NCI-H82 (cell line): ENCODE measurements at places on chromosomes 2 and 18.

DNA sequence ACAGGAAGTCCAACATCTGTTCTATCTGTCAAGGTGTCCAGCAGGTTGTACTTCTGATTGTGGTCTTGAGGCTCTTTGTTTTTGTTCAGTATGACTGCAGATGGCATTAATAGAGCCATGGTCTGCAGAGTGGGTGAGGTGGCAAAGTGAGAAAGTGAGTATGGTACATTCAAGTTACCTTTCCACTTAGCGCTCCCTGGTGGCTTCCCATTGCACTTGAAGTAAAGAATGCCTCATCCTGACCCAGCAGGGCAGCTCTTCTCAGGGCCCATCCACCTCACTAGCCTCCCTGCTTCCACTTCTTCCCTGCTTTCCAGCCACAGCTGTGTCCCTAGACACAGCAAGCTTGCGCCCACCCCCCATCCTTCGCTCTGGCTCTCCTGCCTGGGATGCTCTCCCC is 148.0 kb upstream of the ALPP start:
- DNase-seq = peak; percentile 46

DNA sequence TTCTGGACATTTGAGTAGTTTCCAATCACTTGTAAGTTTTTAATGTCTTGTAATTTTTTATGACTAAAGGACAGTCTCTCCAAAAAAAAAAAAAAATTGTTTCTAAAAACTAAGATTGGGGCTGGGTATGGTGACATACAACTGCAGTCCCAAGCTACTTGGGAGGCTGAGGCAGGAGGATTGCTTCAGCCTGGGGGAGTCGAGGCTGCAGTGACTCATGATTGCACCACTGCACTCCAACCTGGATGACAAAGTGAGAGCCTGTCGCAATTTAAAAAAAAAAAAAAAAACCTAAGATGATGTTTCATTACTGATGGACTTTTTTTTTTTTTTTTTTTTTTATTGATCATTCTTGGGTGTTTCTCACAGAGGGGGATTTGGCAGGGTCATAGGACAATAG is 34.4 kb upstream of the PKDCC start:
- no peak for DNase-seq

DNA sequence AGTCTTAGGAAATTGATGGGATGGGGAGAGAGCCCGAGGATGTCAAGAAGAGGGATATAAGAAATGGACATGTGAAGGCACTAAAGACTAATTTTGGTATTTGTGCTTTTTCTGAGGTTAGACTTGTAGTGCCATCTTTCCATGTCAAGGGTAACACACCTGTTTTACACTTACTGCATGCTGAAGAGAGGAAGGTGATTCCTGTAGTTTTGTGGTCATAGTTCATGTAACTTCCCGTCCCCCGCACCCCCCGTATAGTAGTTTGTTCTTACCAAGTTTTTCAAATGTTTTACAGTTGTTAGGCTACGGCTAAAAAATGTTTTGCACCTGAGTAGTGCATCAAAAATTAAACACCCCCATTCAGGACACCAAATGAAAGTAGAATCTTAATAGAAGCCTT is 73.8 kb downstream of the CLIP4 start:
- no peak for DNase-seq

DNA sequence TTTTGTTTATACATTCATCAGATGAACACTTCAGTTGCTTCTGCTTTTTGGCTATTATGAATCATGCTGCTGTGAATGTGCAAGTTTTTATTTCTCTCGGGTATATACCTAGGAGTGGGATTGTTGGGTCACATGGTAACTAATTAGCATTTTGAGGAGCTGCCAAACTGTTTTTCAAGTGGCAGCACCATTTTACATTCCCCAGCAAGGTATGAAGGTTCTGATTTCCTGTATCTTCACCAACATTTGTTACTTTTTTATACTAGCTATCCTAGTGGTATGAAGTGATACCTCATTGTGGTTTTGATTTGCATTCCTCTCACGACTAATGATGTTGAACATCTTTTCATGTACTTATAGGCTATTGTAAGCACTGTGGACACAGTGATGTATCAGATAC is 53.9 kb downstream of the DYNC1I2 start:
- no peak for DNase-seq

- DNase-seq = peak; percentile 9
These were observed 89.2 kb downstream of the NFATC1 start for GRCh38 chr18:79484661-79485621.

- DNase-seq = no peak
These were observed 33.5 kb downstream of the NHEJ1 start for GRCh38 chr2:219127037-219127635.

DNA sequence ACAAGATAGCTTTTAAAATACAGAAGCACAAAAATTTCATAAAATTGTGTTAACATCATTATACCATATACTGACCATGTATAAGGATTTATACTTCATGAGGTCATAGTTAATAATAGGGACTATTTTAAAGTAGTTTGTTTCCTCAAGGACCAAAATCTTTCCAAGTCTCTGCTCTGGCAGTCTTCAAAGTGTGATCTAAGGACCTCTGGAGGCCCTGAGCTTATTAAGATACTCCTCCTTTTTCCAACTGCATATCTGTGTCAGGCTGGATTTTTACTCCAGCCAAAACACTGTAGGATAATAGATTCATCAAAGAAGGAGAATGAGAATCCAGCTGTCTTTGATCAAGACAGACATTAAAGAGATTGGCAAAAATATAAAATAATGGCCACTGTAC is 1.7 kb upstream of the SCYGR2 start:
- DNase-seq = no peak

GRCh38 chr2:16069663-16069932 is 129.2 kb downstream of the MYCN start:
- no peak for DNase-seq

GRCh38 chr18:49728542-49728941 is 84.8 kb downstream of the ACAA2 start:
- peak; percentile 61 for DNase-seq

DNA sequence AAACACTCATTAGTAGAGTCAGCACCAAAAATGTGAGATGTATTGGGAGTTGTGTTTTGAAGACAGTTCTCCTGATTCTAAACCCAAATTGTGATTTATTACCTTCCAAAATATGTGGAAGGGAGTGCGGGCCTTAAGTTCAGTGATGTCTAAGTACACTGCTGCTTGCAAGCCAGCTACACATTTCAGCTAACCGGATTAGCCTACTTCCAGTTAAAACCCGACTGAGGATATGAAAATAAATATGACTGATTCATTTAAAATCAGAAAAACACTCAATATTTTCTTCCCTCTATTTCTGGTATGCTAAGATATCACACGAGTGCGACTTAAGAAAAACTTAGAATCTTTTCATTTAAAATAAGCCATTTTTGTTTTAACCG is 907 bp downstream of the FHL2 start:
- DNase-seq = peak; percentile 82

DNA sequence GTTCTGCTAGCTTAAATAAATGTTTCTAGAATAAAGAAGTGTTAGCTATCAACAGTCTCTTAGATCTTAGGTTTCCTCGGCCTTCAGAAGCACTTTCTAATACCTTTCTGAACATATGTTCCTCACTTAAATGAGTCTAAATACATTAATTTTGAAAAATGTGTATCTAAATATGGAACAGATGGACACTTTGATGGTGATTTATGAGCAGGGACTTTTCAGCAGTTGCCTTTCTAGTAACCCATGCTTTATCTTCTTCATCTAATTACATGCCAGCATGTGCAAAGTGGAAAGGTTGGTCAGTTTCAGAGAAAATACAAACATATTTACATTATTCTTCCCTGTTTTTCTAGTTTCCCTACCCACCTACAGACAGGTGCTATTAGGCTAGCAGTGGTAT is 797.0 kb upstream of the CHAC2 start:
- DNase-seq = peak; percentile 64

GRCh38 chr18:33560686-33561370 is 17.2 kb upstream of the ASXL3 start:
- peak; percentile 90 for DNase-seq

- DNase-seq = no peak
These were observed 85.4 kb upstream of the ATG16L1 start for GRCh38 chr2:233165895-233166661.

DNA sequence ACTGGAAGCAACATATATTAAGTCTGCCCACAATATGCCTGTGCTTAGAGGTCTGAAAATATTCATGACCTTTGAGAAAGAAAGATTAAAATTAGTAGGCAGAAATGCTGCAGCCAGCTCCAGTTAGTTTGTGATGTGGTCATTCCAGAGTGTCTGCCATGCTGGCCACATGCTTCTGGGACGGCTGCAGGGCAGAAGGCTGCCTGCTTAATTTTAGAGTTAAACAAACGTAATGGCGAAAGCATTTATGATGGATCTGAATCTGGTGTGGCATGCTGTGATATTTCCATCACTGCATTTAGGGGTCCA is 95.4 kb downstream of the FHOD3 start:
- DNase-seq = no peak

DNA sequence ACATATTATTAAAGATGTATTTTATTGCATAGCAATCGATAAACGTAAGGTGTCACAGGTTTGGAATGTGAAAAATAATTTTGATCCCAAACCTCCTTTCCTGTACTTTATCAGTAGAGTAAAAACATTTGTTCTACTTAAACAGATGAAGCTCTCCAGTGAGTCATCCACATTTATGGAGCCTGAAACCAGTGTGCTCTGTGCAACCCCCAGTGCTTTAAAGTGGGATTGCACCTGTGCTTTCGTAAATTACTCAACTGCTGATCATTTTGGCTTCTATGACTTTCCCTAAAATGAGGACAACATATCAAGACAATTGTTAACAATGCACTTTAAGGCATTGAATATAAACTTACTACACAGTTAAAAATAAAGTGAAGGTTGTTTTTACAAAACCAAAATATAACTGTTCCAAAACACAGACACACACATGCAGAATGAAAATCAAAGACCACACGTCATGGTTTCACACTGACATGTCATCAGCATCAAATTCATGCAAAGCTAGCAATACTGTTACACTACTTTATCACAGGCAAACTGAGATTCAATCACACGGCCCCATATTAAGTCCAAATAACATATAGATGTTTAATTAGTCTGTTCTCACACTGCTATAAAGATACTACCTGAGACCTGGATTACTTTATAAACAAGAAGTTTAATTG is 9.7 kb downstream of the TMEM18 start:
- DNase-seq = peak; percentile 38

GRCh38 chr18:10298346-10298745 is 156.1 kb upstream of the APCDD1 start:
- no peak for DNase-seq

DNA sequence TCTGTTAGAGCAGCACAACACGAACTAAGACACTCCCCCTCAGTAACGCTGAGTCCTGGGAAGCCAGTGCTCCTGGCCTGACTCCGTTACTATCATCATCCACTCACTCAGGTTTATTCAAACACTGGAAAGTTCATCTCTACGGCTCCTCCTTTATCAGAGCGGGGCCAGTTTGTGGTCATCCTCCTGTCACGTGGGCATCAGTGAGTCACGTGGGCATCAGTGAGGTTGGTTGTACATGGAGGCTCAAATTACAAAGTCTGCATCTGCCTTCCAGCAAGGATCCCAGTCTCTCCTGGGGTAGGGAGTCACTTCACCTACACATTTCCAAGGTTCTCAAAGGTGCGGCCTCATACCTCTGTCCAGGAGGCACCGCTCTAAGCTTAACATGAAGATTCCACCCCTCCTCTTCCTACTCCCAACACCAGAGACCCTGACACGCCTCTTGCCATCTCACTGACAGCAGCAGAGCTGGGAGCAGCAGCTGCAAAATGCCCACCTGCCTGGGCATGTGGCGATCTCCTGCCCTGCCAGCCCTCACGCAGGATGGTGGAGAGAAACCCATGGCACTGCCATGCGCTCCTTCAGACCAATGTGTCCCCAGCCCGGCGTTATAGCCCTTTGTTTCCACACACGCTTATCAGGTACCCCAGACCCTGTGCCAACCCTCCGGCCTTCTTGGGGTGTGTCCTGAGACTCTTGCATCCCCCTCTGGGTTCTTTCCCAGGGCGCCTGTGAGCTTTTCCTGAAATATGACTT is 99.2 kb upstream of the PTPRM start:
- no peak for DNase-seq

DNA sequence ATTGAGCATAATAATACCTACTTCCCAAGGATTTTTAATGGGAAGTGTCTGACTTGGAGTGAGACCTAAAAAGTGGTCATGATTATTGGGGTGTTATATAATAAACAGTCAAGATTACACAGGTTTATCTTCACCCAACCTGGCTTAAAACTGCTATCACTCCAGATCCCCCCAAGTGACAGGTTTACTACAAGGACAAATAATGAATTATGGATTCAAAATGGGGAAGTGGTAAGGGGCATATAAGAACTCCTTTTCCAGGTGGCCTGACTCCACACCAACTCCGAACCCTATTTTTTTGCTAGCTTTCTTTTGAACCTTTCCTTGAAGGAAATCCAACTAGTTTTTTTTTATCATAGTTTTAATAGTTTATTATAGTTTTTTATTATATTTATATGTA is 663.0 kb upstream of the FANCL start:
- DNase-seq = no peak

- DNase-seq = no peak
These were observed 33.7 kb downstream of the SLC9A4 start for GRCh38 chr2:102506743-102507142.

DNA sequence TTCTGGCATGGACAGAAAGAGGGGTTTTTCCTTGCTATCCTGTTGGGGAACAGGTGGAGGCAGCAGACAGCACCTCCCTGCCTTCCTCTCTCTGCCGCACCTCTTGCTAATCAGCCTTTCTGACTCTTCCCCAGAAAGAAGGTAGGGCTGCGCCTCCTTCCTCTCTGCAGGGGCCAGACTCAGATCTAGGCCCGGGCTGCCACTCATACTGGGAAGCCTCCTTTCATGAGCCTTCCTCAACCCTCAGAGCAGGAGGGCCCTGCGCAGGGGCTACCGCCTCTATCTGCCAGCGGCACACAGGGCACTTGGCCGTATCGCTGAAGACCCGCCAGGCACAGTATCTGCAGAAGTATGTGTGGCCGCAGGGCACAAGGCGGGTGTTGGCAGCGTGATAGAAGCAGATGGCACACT is 7.1 kb downstream of the NEURL3 start:
- peak; percentile 11 for DNase-seq

GRCh38 chr2:48510329-48510728 is 19.6 kb upstream of the STON1 start:
- DNase-seq = peak; percentile 52

DNA sequence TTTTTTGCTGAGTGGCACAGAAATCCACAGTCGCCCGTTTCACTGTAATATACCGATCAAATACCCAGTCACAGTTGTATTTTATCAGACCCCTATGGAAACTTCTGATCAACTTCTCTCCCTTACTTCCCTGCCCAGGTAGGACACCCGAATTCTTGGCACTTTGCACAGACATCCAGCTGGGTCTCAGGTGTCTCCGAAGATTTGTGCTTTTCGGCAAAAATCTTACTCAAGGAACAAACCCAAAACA is 596 bp downstream of the MREG start:
- no peak for DNase-seq
